ENCODE measurements at places on chromosomes 3 and 15.
A peak's percentile ranks its signal among the peaks of the same experiment; 100 is the strongest.

GRCh38 chr3:73784686-73785392 lies 160.1 kb upstream of the PDZRN3 start:
- no peak for DNase-seq

DNA sequence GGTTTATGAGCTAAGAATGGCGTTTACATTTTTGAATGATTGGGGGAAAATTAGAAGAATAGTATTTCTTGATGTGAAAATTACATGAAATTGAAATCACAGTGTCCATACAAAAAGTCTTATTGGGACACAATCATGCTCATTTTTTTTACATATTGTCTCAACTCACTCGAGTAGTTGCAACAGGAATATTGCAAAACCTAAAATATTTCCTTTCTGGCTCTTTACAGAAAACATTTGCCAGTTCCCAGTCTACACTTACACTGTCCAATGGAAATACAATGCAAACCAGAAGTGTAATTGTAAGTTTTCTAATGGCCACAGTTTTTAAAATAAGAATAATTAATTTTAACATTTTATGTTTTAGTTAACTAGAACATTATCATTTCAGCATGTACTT lies 137.8 kb downstream of the SAMMSON start:
- no peak for DNase-seq

GRCh38 chr3:195715583-195716266 lies 5.1 kb upstream of the MUC20 start:
- DNase-seq: no peak

- peak; percentile 35 for DNase-seq
These were observed 22.3 kb upstream of the SACM1L start for GRCh38 chr3:45666757-45667431.

- DNase-seq: no peak
These were observed 39.2 kb downstream of the TRIM71 start for GRCh38 chr3:32856901-32857507.

GRCh38 chr15:99556011-99556410 lies 9.8 kb upstream of the MEF2A start:
- peak; percentile 80 for DNase-seq

Data from erythroblast (primary cell).